ENCODE measurements at places on chromosomes 2 and 18. TPM values are rescaled to one million over a fixed set of nuclear protein-coding genes. Genes with fewer than 3 reads are reported as not detected.
A peak's percentile ranks its signal among the peaks of the same experiment; 100 is the strongest.

Gene CHN1
- total RNA-seq: 71.8 TPM

Gene RAB6C
- total RNA-seq: not detected

Gene PNPT1
- 67.9 TPM for total RNA-seq

DNA sequence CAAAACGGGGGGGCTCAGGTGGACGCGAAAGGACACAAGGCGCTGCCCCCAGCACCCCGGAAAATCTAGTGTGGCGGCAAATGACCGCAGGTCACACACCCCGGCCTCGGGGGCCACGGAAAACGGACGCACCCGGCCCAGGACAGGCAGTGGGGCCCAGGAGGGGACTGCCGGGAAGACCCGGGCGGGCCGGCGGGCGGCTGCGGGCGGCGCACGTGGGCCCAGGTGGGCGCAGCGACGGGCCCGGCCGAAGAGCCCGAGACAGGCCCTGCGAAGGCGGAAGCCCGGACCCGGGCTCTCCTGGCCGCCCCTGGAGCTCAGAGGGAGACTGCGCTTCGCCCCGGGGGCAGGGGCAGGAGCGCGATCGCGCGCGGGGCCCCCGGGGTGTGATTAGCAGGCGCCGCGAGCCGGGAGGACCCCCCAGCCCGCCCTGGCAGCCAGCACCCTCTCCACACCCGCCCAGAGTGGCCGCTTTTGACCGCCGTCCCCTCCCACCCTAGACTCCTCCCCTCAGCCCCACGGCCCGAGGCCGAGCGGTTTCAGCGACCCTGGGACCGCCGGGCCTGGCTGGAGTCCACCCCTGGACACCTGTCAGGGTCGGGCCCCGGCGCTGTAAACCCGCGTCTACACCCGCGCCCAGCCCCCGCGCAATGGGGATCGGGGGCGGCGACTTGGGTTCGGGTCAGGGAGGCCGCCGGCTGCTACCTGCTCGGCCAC lies 773 bp downstream of the MBP start:
- no peak for DNase-seq

- DNase-seq: no peak
These were observed 73.5 kb downstream of the ZCCHC2 start for GRCh38 chr18:62596145-62597005.

GRCh38 chr2:54958717-54959371 lies 91.4 kb downstream of the RTN4 start:
- no peak for DNase-seq

DNA sequence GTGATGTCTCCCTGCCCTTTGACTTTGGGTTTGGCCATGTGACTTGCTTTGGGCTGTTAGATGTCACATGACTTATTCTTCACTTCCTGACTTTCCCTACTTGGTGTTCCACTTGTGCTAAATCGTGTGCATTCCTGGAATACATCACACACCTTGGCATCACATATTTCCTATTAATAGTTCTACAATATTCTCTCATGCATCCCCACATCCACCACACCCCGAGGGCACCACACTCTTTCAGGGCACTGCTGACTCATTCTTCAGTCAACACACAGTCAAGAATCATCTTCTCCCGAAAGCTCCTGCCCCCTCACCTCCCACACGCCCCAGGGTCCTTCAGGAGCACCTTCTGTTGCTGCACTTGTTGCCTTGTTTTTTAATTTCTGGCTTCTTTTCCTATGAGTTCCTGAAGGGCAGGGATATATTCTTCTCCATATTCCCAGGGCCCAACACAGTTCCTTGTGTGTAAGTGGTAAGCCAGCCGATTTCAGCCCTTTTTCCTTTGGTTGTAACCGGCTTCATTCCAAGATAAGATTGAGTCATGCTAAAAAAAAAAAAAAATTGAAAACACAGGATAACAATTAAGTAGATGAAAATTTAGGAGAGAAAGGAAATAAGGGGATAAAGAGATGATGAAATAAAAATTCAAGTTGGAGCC lies 341.4 kb downstream of the SLC4A3 start:
- DNase-seq: no peak

DNA sequence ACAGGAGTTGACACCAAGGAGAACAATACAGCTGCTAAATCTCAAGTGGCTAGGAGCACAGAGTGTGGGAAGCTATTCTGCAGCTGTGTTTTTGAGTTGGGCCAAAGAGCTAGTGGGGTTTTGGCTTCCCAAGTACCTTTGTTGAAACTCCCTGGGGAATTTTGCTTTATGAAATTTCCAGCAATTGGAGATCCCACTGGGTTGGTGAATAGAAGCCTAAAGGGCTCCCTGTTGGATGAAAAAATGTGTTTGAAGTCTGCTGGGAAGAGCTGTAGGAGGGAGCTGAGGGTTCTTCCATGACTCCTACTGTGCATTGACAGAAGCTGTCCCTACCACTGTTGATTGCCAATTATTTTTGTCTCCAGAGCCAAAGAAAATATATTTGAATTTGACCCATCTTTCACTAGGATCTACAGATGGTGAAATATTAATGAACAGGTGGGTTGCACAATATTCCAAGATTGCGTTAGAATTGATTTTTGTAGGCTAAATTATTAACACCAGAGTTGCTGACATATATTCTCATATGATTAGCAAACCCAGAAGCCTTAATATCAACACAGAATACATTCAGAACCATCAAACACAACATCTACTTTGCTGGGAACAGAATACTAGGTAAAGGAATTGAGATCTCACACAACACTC lies 95.4 kb upstream of the CYP1B1 start:
- DNase-seq: no peak

GRCh38 chr2:61536180-61536571 lies 2.0 kb downstream of the XPO1 start:
- no peak for DNase-seq

- DNase-seq: peak; percentile 44
These were observed 934.1 kb upstream of the KLHL29 start for GRCh38 chr2:22450831-22451230.

- DNase-seq: no peak
These were observed 33.9 kb downstream of the BMP10 start for GRCh38 chr2:68837164-68837860.

All from SJCRH30 (cell line).